ENCODE measurements at places on chromosomes 4 and X.

DNA sequence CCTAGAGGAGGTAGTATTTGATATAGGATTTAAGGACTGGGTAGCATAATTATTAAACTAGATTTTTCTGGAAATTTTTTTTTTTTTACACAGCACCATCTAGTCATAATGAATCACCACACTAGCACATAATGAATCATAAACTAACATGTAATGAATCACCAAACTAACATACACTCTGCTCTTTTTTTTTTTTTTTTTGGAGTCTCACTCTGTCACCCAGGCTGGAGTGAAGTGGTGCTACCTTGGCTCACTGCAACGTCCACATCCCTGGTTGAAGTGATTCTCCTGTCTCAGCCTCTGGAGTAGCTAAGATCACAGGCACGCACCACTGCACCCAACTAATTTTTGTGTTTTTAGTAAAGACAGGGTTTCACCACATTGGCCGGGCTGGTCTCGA, 92.5 kb downstream of the FAM13A start:
- DNase-seq = peak; percentile 32

DNA sequence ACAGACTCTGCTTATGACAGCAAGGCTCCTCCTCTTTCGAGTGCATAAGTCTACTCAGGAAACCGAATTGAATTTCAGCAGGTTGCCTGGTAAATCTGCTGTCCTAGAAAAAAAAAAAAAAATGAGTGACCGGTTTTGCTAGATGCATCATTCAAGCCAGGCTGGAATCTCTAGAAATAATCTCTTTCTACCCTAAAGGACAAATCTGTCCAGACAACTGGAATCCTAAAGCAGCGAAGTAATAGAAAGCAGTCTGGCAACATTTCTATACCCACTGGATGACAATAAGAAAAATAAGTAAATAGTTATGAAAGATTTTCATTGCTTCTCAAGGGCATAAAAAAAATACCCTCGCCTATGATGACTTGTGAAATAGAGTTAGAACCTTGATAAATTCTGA, 703.5 kb downstream of the RPA4 start:
- no peak for DNase-seq

DNA sequence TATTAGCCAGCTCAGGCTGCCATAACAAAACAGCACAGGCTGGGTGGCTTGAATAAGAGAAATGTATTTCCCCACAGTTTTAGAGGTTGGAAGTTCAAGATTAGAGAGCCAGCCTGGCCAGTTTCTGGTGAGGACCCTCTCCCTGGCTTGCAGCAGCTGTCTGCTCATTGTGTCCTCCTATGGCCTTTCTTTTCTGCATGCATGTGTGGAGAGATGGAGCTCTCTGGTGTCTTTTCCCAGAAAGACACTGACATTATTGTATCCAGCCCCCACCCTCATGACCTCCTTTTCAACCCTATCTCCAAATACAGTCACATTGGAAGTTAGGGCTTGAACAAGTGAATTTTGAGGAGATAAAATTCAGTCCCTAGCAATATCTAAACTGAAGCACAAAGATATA, 263.8 kb upstream of the PABPC4L start:
- DNase-seq = no peak

GRCh38 chr4:107631560-107631959, 88.5 kb downstream of the PAPSS1 start:
- no peak for DNase-seq

DNA sequence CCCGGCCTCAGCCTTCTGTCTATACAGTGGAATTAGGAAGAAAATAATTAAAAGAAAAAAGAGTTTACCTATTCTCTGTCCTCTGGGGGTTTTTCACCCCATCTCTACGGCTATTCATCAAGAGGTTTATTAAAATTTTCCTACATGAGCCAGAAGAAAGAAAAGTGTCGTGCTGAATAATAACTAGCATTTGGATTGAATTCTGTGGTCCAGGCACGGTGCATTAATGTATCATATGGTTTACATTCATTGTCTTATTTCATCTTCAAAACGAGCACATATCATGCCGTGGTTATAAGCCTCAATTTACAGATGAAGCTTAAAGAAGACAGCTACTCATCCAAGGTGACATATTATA, 5.4 kb upstream of the NAA15 start:
- no peak for DNase-seq

GRCh38 chrX:129510331-129510730, 13.0 kb downstream of the SMARCA1 start:
- DNase-seq = no peak

DNA sequence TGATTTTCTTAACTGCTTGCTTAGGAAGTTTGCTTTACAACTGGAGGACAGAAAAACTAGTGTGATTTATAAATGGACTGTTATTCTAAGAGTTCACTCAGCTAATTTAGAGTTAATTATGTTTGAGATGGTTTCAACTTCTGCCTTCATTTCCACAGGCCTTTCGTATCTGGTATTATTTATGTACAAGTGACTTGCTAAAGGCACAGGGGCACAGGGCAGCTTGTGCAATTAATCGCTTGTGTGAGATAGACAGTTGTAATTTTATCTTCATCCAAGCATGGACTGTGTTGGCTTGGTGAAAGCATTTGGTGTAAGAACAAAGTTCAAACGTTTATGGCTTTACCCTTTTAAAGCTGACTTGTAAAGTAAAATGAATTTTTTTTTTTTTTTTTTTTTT, 38.3 kb downstream of the GPAT3 start:
- no peak for DNase-seq

DNA sequence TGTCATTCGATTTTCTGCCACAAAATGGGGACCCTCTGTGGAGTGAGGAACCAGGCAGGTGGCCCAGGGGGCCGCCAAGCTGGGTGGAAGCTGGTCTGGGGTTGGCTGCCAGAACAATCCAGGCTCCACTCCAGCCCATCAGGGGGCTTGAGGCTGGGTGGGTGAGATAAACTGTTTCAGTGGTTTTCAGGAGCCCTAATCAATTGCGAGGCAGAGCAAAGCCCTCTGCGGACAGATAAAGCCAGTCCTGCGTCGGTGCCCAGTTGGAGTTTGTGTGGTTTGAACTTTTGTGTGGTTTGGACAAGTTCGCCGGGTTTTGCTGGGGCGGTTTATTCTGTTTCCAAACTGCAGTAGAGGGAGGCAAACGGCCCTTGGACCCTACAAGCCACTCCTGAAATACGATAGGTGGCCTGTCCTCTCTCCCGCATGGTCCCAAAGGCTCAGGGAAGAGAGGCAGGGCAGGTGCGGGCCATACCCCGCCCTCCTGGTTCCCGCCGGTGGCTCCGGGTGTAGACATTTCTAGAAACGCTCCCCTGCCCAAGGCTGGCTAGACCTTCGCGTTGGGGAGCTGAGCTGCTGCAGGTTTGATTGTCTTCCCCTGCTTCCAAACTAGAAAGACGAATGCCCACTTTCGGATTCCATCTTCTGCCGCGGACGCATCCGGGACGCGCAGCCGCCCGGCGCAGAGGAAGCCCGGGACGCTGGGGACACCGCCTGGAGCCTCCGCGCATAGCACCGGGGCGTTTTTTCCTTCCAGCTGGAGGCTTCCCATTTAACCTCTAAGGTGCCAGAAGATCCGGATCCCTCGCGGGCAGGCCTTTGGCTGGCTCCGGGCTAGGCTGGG, 169.0 kb upstream of the BCOR start:
- peak; percentile 72 for DNase-seq

DNA sequence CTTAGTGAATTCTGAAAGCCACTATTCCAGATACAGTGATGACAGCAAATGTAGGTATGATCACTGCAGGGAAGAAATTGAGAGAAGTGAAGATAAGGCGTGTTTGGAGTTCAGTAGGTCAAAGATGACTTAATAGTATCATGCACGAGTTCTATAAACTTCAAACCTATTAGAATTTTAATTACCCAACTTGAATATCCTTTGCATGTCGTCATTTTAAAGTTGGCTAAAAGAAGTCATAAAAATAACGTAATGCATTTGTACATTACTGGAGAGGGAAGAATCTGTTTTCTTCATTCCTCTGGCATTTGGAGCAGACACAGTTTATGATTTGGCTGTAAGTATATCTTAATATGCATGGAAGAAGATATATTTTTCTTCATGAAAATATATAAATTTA, 68.6 kb upstream of the MXRA5 start:
- DNase-seq = peak; percentile 43

GRCh38 chr4:13207226-13207625, 276.9 kb downstream of the RAB28 start:
- DNase-seq = no peak

GRCh38 chr4:152456609-152457008, 79.3 kb downstream of the FBXW7 start:
- DNase-seq = no peak

GRCh38 chrX:47186096-47186740, 7.4 kb upstream of the UBA1 start:
- no peak for DNase-seq

DNA sequence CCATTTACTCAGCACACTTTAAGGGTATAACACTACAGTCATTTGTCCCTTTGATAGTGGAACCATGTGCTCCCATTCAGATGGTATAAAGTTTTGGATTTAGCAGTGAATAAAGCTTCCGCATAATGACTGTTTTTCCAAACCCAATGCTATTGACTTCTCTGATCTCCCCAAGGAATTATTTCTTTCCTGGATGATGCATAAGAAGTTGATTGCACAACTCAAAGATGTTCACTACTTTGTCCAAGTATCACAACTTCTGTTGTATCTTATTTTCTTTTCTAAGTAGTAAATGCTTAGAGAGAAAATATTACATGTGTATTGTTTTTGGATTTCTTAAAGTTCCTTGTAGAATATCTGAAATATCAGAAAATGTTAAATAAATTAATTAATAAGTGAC, 300.2 kb downstream of the GPM6A start:
- peak; percentile 15 for DNase-seq

GRCh38 chr4:177921715-177922114, 479.5 kb upstream of the AGA start:
- DNase-seq = no peak
